ENCODE measurements at places on chromosomes 12 and 14. TPM values are rescaled to one million over a fixed set of nuclear protein-coding genes. Genes with fewer than 3 reads are reported as not detected.

The GYS2 gene
- 0.23 TPM for total RNA-seq

The C3AR1 gene
- total RNA-seq, result not detected

The PTPRO gene
- total RNA-seq, result 0.09 TPM

The GALNT16 gene
- 3.3 TPM for total RNA-seq

The IL31 gene
- total RNA-seq, result not detected

The KRT6A gene
- 12.3 TPM for total RNA-seq

The RPGRIP1 gene
- 0.15 TPM for total RNA-seq

The TSPAN19 gene
- not detected for total RNA-seq

The RAD51AP1 gene
- total RNA-seq, result 14.9 TPM

The TAS2R7 gene
- not detected for total RNA-seq

The YAF2 gene
- 20.9 TPM for total RNA-seq

The NKX2-1 gene
- total RNA-seq, result not detected

The ACVR1B gene
- total RNA-seq, result 17.4 TPM

The POTEM gene
- not detected for total RNA-seq

The KCNC2 gene
- total RNA-seq, result not detected

The SLC11A2 gene
- total RNA-seq, result 20.2 TPM

The BEGAIN gene
- total RNA-seq, result 6.1 TPM

Measured in A549 treated with dexamethasone at 1 μM for 4 hours (cell line).